NCI-H82 (cell line): ENCODE measurements at places on chromosomes 2 and 18.

- no peak for DNase-seq
Observed at GRCh38 chr18:27414682-27415081, 229.6 kb upstream of the CHST9 start.

DNA sequence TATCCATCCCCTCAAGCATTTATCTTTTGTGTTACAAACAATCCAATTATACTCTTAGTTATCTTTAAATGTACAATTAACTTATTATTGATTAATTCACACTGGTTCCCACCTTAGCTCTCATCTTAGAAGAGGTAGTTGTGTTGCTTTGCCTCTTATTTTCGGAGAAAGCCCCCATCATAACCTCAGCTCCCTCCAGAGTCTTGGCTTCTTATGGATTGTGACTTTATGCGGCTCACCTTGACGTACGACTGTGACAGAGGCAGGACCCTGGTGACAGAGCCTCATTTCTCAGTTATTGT is 132.9 kb downstream of the SPTBN1 start:
- no peak for DNase-seq

DNA sequence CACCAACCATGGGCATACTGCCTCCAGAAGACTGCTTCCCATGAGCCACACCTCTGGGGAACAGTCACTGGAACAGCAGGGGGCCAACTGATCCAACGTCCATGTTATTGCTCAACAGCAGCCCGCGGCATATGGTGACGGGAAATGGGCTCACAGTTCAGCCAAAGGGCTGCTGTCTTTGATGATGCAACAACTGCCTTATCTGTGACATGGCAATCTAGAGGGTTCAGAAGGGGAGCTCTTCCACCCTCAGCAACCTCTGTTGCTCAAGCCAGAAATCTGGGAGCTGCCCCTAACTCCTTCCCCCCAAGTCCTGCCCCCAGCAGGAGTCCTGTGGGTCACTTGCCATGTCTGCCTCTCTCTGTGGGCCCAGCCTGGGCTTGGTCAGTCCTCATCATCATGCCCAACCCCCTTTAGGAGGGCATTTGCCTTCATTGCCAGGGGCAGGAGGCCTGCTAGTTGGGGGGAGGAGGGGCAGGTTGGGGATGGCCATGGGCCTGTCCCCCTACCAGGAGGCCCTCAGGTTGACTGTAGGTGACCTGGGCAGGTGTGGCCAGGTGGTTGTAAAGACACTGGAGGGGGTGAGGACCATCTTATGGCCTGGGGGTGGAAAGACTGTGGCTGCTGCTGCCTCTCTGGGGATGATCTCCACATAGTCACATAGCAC is 212.9 kb downstream of the CYP26B1 start:
- no peak for DNase-seq

DNA sequence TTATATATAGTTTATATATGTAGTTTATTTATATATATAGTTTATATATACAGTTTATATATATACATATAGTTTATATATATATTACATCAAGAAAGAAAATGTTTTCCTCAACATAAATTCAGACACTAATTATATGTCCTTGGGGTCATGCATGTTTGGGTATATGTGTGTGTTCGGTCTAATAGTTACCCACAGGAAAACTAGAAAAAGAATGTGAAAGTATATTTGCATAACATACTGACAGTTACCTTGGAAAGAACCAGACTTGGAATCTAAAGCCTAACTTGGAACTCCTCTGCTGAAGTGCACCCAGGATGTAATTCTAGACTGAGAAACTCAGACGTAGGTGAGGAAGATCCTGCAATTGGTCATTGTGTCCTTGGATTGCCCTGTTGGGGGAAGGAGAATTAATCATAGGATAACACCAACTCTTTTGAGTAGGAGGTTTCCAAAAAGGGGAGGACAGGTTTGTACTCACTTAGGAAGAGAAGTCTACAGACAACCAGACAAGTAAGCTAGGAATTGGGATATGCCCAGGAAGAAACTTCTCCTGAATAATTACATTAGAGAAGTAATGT is 8.9 kb upstream of the SLC25A12 start:
- no peak for DNase-seq

DNA sequence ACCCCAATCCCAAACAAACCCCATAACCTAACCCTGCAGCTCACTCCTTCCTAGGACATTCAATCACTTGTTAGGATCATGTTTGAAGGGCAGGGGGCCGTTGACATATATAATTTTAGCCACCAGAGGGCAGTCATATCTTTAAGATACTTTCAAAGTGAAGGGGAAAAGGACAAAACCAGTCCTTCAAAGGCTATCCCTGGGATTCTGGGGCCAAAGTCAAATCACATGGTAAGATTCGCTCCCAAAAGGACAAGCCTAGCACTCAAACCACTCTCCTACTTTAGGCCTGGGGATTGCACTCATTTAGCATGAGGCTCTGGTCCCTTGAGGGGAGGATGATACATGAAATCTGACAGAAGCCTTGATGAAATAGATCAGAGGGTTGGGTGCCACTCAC is 44.6 kb downstream of the HAUS1 start:
- DNase-seq = peak; percentile 87

DNA sequence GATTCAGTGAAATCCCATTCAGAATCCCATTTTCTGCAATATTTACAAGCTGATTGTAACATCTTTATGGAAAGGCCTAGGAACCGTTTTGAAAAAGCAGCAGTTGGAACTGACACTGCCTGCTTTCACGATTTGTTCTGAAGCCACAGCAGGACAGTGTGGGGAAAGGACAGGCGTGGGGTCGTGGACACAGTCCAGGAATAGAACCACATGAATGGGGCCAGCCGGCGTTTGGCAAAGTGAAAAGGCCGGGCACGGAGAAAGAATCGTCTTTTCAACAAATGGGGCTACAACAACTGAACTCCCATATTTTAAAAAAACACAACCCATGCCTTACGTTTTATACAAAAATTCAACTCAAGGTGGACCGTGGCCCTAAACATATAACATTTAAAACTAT is 69.8 kb downstream of the SLC66A2 start:
- no peak for DNase-seq

DNA sequence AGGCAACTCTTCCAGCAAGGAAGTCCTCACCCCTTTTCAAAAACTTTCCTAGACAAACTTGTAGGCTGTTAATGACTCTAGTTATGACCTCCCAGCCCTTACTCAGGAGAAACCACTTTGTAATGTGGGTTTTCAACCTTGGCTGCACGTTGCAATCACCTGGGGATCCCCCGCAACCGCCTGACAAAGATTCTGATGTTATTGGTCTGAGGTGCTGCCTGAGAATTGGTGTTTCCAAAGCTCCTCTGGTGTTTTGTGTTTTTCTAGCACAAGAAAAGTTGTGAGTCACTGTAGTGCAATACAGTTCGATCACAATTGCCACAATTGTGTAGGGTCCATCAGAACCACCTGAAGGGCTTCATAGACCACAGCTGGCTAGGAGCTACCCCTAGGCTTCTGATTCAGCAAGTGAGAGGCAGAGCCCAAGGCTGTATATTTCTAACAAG is 121.6 kb downstream of the SP100 start:
- no peak for DNase-seq

- DNase-seq = peak; percentile 87
Observed at GRCh38 chr2:235106874-235107639, 155.2 kb downstream of the SH3BP4 start.

DNA sequence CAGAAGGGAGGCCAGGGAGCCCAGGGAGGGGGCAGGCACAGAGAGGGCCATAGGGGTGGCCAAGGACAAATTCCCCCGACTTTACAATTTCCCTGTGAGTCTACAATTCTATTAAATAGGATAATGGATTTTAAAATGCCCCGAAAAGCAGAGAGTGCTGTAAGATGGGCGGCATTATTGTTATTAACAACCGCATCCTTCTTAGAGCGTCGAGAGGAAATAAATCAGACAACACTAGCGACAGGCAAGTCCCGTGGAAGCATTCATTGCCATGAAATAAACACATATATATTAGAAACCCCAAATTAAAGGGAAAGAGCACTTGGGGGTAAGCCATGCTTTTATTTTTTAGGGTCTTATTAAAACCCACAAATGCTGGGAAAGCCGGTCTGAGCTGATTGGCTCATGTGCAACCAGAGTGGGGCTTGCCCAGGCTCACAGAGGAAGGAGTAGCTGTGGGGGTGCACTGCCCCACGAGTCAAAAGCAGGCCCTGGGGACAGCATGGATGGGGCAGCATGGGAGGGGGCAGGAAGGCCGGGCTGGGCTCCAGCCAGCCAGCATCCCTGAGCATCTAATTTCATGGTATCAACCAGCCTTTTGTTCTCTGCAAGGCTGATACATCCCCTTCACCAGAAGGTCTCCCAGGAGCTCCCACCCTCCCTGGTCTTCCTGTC is 187.1 kb downstream of the CELF4 start:
- DNase-seq = no peak

- peak; percentile 24 for DNase-seq
Observed at GRCh38 chr2:161102770-161103450, 57.3 kb upstream of the TANK start.
